Frontal cortex (tissue), 4 donors: ENCODE measurements at places on chromosomes 4 and X. TPM values are rescaled to one million over a fixed set of nuclear protein-coding genes. Genes with fewer than 3 reads are reported as not detected.

RFC1 gene
- 55.0 TPM for total RNA-seq

SUPT20HL2 gene
- total RNA-seq = not detected

NRK gene
- total RNA-seq = under 0.01 TPM

SLC10A4 gene
- total RNA-seq = 7.7 TPM

GPC4 gene
- 1.2 TPM for total RNA-seq

VCX2 gene
- total RNA-seq = not detected

SLC10A7 gene
- 10.2 TPM for total RNA-seq

SLC49A3 gene
- 0.82 TPM for total RNA-seq

FHDC1 gene
- 5.7 TPM for total RNA-seq

RTL3 gene
- total RNA-seq = not detected

SYN1 gene
- 14.7 TPM for total RNA-seq
